ENCODE measurements at places on chromosomes 3 and 15.

GRCh38 chr3:43624619-43625305, 3.0 kb upstream of the ANO10 start:
- DNase-seq: no peak

- DNase-seq: peak; percentile 35
Observed at GRCh38 chr15:60507596-60508424, 28.9 kb upstream of the ICE2 start.

DNA sequence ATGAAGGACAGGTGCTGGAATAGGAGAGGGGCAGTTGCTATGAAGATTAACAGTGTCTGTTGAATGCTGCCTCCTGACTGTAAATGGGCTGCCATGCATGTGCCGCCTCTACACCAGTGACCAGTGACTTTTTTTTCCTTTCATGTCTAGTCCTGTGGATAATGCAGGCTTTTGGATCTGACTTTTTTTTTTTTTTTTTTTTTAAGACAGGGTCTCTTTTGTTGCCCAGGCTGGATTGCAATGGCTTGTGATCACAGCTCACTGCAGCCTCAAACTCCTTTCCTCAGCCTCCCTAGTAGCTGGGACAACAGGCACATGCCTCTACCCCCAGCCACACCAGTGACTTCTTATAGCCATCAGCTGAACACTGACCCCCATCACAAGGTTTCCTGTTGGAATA, 41.2 kb upstream of the AGBL1 start:
- DNase-seq: no peak

GRCh38 chr3:72338082-72338941, 509.9 kb downstream of the SHQ1 start:
- no peak for DNase-seq

GRCh38 chr3:99332718-99333117, 305.7 kb upstream of the COL8A1 start:
- no peak for DNase-seq

DNA sequence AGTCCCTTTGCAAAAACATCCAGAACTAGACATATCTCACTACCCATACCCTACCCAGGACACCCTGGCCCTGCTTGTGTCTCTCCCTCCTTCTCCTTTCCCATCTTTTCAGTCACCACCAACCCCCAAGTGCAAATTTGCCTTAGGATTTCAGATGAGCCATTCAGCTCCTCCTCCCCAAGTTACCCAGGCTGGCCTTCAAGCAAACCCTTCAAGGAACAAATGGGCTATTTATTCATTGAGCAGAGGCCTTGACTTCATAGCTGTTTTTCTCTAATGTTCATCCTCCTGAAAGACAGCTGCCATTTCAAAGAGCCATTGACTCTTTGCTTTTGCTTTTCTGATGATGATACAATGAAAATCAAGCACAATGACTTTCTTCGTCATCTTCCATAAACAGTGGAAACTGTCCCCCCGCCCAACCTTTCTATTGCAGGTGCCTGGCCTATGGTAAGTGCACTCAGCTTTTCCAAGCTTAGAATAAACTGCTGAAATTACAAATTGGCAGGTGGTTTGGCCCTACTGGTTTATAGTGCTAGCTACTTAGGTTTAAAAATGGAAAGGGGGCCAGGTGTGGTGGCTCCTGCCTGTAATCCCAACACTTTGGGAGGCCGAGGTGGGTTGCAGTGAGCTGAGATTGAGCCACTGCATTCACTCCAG, 26.1 kb upstream of the KLHL6 start:
- no peak for DNase-seq

- no peak for DNase-seq
Observed at GRCh38 chr15:25736461-25736860, 126.7 kb downstream of the ATP10A start.

GRCh38 chr15:41423979-41424659, 7.2 kb downstream of the RTF1 start:
- DNase-seq: no peak

DNA sequence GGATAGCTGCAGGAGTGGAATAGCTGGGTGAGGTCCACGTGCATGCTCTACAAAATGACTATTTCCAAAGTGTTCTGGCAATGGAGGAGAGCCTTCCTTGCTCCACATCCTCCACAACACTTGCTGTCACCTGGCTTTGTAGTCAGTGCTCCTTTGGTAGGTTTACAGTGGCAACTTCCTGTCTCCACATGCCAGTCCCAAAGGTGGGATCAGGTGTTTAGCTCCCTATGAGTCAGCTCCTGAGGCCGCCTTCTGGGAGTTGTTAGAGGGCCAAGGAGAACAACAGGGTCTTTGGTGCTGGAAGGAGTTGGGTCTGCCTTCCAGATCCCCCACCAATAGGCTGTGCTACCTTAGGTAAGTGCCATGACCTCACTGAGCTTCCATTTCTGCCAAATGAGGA, 15.3 kb upstream of the LIMD1 start:
- no peak for DNase-seq

DNA sequence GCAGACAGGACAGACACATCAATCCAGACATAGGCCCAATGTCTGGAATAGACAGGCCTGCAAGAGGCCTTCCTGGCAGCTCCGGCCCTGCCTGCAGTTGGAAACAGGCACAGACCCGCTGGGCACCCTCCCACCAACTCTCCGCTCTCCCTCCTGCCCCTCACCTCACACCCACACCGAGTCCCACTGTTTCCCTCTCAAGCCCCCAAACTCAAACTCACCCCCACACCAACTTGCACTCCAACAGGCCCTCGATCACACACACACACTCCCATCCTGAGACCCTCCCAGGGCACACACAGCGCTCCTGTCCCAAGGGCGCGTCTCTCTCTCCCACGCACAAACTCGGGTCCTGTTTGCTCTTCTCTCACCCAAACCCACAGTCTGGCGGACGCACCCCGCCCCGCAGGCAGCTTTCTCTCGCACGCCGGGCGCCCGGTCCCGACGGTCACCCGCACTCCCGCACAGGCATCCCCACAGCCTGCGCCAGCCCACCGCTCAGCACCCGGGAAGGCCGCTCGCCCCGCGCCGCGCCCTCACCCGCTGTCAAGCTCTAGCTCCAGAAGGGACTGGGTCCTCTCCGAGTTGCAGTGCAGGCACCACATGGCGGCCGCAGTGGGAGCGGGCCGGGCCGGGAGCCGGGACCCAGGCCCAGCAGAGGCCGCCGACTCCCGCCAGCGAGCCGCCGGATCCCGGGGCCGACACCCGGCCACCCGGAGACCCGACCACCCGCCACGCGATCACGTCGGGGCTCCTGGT, 106.2 kb downstream of the IQSEC1 start:
- no peak for DNase-seq

DNA sequence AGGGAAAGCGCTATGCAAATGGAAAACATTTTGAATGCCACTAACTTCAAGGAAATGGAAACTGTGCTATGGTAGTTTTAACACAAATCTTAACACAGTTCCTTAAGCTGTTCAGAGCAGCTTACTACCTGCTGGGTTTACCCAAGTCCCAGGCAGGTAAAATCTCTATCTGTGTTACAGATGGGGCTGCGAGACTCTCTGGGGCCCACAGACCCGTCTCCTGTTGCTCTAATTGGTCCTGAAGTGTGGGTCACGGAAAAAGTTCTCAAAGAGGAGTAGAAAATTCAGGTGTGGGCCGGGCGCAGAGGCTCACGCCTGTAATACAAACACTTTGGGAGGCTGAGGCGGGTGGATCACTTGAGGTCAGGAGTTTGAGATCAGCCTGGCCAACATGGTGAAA, 16.9 kb upstream of the ZFYVE19 start:
- DNase-seq: no peak

GRCh38 chr3:69232482-69232881, 110.1 kb upstream of the LMOD3 start:
- DNase-seq: no peak

- no peak for DNase-seq
Observed at GRCh38 chr3:12719541-12719940, 39.5 kb downstream of the TMEM40 start.

DNA sequence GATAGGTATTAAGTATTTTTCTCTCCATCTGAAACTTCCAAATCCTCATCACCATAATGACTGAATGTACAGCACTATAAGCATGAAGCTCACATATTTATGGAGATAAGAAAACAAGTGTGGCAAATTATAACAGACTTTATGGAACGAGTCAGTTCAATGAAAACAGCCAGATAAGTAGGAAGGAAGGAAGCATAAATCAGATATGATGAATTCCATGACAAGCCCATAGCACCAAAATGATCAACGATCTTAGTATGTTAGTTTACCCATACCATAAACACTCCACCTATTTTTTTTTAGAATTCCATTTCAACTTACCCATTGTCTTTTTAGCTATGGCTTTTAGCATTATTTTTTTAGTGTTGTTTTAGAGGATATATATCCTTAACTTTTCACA, 169.5 kb downstream of the TNIK start:
- no peak for DNase-seq

DNA sequence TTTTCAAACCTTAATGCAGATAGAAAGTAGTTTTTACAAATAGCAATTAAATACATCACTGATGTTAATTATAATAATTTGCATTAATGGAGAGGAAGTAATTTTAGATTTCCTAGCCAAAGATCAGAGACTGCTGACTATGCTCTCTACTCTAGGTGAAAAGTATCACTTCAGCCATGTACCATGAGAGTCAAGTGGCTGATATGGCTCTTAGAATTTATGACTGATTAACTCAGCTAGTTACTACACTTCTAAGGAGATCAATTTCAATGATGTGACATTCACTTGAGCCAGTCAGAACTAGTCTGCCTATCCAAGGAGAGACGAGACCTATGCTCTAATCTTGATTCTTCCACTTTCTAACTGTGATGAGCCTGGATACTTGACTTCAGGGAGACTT, 405.7 kb upstream of the RORA start:
- no peak for DNase-seq

GRCh38 chr3:78659386-78659987, 1108.3 kb downstream of the ROBO1 start:
- no peak for DNase-seq

GRCh38 chr15:59292442-59293151, 80.1 kb downstream of the MYO1E start:
- no peak for DNase-seq

DNA sequence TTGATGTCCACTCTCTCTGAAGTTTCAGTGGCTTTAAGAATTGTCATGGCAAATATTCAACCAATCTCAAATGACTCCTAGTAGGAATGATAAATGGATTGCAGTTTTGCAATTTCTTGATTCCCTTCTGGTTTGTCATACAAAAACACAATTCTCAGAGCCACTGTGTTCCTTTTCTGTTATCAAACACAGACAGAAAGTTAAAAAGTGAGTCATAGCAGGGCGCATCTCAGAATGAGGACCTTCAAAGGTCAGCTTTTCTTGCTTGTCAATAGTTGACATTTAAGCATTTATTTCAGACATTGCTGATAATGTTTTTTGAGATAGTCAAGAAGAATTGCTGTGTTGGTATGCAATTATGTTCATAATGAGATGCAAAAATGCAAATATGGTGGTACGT, 405.9 kb downstream of the NR2F2 start:
- no peak for DNase-seq

- DNase-seq: no peak
Observed at GRCh38 chr15:65909831-65910230, 40.5 kb downstream of the RAB11A start.

GRCh38 chr3:141646760-141647561, 91.1 kb upstream of the RNF7 start:
- DNase-seq: peak; percentile 93

GRCh38 chr3:192867645-192868044, 50.0 kb downstream of the MB21D2 start:
- DNase-seq: no peak

DNA sequence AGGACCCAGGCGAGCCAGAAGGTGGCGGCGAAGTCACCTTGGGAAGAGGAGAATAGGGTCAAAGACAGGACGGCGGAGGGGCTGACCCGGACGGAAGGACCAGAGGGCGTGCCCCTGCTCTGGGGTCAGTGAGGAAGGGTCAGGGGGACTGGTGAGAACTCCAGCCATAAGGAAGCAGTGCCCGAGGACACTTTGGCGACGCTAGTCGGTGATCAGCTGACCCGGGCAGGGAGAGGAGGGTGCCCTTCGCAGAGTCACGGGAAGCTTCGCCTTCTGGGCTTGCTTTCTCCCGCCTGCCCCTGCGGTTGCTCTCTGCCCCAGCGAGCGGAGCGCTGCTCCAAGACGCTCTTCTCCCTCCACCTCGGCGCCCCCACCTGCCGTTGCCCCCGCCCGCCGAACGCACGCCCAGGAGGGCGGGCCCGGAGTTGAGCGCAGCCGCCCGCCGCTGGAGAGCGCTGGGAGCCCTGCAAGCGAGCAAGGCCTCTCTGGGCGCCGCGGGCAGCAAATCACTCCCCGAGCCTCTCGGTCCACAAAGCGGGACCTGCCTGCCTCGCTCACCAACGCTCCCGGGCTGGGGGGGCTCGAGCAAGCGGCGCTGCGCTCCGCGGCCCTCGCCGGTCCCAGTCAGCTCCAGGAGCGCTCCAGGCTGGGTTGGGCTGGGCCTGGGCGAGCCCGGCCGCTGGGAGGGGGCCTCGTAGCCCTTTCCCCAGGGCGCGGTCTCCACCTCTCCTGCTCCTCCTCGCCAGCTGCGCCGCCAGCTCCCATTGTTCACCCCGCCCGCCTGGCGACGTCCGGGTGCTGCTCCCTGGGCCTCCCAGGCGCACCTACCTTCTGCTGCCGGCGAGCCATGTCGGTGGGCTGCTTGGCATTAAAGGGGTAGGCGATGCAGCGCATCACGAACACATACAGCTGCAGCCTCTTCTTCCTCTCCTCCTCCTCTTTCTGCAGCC, 1.2 kb downstream of the CADPS start:
- DNase-seq: no peak

GRCh38 chr3:110139048-110139447, 801.7 kb upstream of the DPPA4 start:
- DNase-seq: no peak

- no peak for DNase-seq
Observed at GRCh38 chr15:48541341-48542278, 103.9 kb downstream of the FBN1 start.

DNA sequence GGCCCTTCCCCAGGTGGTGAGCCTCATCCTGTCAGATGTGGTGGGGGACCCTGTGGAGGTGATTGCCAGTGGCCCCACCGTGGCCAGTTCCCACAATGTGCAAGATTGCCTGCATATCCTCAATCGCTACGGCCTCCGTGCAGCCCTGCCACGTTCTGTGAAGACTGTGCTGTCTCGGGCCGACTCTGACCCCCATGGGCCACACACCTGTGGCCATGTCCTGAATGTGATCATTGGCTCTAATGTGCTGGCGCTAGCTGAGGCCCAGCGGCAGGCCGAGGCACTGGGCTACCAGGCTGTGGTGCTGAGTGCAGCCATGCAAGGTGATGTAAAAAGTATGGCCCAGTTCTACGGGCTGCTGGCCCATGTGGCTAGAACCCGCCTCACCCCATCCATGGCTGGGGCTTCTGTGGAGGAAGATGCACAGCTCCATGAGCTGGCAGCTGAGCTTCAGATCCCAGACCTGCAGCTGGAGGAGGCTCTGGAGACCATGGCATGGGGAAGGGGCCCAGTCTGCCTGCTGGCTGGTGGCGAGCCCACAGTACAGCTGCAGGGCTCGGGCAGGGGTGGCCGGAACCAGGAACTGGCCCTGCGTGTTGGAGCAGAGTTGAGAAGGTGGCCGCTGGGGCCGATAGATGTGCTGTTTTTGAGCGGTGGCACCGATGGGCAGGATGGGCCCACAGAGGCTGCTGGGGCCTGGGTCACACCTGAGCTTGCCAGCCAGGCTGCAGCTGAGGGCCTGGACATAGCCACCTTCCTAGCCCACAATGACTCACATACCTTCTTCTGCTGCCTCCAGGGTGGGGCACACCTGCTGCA, 4.8 kb downstream of the GLYCTK start:
- no peak for DNase-seq

GRCh38 chr15:28996953-28997352, 111.2 kb downstream of the APBA2 start:
- DNase-seq: no peak
